ENCODE measurements at places on chromosomes 4 and X. TPM values are rescaled to one million over a fixed set of nuclear protein-coding genes. Genes with fewer than 3 reads are reported as not detected.

DNA sequence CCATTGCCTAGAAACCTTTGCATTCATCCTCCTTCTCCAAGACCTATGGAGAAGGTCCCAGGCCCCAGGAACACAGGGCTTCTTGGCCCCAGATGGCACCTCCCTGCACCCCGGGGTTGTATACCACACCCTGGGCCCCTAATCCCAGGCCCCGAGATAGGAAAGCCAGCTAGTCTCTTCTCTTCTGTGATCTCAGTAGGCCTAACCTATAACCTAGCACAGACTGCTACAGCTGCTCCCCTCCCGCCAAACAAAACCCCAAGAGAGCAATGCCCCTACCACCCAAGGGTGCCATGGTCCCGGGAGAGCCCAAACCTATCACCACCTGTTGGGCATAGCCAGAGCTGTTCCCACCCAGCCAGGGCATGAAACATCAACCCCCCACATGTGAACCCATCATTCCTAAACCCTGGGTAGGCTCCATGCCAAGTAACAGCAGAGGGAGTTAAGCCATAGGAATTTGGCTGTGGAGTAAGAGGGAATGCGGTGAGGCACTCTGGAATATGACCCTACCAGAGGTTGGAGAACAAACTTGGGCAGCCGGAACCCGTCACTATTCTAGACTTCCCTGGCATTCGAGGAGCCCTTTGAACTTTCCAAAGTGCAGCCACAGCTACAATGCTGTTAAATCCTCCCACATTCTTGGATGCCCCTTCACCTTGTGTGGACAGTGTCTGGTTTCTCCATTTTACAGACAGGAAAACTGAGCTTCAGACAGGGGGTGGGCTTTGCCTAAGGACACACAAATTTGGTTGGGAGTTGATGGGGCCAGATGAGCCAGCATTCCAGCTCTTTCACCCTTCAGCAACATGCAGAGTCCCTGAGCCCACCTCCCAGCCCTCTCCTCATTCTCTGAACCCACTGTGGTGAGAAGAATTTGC lies 10.9 kb upstream of the SASH3 start:
- no peak overlapping the region for H3K27ac ChIP-seq
- no peaks in the 10 kb centered on the region for H3K4me1 ChIP-seq
- H3K4me3 ChIP-seq, result no peak overlapping the region
- no peaks in the 10 kb centered on the region for H3K27me3 ChIP-seq

DNA sequence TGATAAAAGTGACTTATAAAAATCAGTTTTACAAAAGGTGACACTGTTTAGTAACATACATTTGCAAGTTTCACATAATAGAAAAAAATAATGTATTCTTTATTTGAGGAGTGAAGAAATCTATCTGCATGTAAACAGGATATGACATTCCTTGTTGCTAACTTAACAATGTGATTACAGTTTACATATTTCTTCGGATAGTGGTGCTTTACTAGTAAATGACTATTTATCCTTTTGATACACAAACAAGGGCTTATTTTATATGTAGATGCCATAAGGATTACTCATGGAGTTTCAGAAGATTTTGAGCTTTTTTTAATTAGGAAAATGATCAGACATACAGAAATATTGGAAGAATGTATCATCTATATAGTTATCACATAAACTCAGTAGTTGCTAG lies 126.5 kb downstream of the SLIT2 start:
- H3K27ac ChIP-seq, result no peak overlapping the region
- DNase-seq, result no peak
- H3K4me1 ChIP-seq, result peaks cover 13% of the 10 kb centered on the region
- no peaks in the 10 kb centered on the region for H3K36me3 ChIP-seq

- no peaks in the 10 kb centered on the region for H3K4me1 ChIP-seq
- H3K4me3 ChIP-seq, result no peak overlapping the region
- no peaks in the 10 kb centered on the region for H3K36me3 ChIP-seq
- H3K27me3 ChIP-seq, result no peaks in the 10 kb centered on the region
Observed at GRCh38 chr4:150289881-150290280, 211.6 kb downstream of the DCLK2 start.

DNA sequence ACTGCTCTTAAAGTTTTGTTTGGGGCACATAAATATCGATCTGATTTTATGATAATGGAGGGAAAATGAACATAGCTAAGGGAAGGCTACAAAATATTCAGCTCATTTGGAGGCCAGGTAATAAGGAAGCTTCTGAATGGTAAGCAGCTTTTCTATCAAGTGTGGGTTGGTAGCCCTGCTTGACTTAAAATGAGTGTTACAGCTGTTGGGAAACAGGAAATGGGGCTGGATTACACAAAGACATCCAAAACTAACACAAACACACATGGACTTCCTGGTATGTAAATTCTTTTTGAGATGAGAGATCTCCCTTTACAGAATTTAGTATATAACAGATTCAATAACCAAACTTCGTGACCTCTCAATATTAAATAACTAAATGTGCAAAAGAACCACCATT lies 58.0 kb downstream of the FGF16 start:
- peaks cover 22% of the 10 kb centered on the region for H3K4me1 ChIP-seq
- no peaks in the 10 kb centered on the region for H3K36me3 ChIP-seq
- peak overlapping the region; percentile 42 for H3K4me3 ChIP-seq
- H3K27ac ChIP-seq, result peak overlapping the region; percentile 99
- DNase-seq, result no peak

OCIAD2 gene
- total RNA-seq, result 50.0 TPM

All from endothelial cell (in vitro differentiated cells).